ENCODE measurements at places on chromosomes 12 and 14.
A peak's percentile ranks its signal among the peaks of the same experiment; 100 is the strongest.

DNA sequence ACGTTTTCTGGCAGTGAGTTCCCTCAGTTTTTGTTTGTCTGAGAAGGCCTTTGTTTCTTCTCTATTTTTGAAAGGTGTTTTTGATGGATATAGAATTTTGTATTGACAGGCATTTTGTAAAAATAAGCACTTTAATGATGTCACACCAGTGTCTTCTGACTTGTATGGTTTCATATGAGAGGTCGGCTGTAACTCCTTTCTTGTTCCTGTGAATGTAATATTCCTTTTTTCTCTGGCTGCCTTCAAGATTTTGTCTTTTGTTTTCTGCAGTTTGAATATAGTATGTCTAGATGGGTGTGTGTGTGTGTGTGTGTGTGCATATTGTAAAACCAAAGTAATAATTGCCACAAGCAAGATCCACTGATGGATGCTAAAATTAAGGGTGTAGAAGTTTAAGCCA lies 67.8 kb upstream of the PSMC1 start:
- no peak for DNase-seq

DNA sequence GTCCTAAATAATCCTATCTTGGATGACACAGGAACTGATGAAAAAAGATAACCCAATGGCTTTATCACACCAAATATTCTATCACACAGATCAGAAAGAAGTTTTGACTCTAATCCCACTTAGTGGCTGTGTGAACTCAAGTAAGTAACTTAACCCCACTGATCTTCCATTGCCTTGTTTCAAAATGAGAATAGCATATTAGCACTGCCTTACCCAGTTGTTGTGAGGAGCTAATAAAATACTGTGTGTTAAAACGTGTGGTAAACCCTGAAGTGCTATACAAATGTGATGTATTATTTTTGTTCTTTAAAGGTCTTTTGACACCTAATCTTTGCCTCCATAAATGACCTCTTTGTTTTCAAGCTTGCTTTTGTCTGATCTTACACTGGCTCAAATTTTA lies 60.9 kb upstream of the ARID2 start:
- no peak for DNase-seq

DNA sequence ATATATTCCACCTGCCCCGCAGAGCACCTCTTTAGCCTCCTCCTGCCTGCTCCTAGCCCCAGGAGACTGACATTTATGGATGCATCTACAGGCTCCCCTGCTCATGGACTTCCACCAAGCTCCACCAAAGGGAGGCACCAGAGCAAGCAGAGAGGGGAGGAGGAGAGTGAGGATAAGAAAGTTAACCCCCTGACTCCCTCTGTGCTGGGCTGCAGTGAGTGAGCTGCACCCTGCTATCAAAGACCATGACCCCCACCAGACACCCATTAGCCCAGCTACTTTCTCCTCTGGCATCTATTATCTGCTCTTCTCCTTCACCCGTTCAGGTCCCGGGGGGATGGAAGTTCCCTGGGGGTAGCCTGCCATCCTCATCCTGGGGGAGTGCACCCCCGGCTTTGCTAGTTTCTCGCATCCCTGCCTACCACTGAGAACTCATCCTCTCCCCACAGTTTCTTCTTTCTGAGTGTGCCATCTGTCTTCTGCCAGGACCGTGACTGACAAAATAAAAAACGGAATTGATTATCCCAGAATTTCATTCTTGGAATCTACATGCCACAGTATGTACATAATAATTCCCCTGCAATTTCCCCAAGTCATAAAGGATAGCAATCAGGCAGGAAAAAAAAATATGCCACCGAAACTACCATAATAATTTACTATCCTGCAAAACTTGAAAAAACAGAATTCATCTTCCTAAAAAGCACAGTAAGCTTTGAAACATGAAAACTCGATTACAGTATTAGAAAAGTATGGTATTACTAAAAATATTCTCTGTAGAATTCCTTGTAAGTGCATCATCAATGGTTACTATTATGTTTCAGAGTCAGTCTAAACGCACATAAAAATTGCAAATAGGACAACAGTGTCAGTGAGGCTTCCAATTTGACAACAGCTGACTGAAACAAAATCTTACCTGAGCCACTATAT lies 45.2 kb downstream of the FOXN3 start:
- DNase-seq = no peak

- DNase-seq = no peak
Measured at GRCh38 chr14:81211844-81212243, 8.9 kb downstream of the GTF2A1 start.

DNA sequence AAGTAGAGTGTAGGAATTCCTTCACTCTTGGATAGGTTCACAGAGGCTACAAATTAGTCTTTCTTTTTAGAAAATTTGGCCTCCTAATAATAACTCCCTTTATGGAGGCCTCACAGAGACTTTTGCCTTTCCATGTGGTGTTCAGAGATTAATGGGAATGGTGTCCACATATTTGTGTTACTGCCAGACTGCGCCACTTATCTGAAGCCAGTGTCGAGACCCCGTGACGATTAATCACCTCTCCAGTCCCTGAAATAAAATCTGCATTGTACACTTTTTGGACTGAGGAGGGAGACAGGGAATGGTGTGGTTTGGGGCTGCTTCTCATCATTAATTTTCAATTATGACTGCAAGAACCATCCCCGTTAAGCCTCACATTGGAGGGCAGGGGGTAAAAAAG lies 980.5 kb downstream of the FLRT2 start:
- peak; percentile 29 for DNase-seq

DNA sequence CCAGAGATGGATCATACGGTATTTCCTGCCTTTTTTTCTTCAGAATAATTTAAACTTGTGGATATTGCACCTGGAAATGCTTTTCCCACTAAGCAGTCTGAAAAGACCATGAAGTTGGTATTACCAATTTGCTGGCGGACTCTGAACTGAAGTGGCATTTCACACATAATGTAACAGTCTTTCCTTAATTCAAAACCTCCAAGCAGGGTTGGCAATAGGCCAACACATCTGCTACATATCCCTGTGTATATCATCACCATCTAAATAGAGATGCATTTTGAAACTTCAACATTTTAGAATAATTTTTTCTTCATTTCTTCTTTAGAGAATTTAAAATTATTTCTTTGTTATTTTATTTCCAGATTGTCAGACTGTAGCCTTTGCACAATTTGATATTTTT lies 100.5 kb downstream of the TSPAN8 start:
- DNase-seq = no peak

GRCh38 chr14:88005050-88005481 lies at the start of gene GPR65:
Gene GPR65, plus strand, starts transcription at chr14:88005135. Its CDS starts 5,713 bp downstream, at chr14:88010848.
- no peak for DNase-seq

- DNase-seq = peak; percentile 15
Measured at GRCh38 chr12:2691006-2691344, 103.8 kb upstream of the FKBP4 start.

DNA sequence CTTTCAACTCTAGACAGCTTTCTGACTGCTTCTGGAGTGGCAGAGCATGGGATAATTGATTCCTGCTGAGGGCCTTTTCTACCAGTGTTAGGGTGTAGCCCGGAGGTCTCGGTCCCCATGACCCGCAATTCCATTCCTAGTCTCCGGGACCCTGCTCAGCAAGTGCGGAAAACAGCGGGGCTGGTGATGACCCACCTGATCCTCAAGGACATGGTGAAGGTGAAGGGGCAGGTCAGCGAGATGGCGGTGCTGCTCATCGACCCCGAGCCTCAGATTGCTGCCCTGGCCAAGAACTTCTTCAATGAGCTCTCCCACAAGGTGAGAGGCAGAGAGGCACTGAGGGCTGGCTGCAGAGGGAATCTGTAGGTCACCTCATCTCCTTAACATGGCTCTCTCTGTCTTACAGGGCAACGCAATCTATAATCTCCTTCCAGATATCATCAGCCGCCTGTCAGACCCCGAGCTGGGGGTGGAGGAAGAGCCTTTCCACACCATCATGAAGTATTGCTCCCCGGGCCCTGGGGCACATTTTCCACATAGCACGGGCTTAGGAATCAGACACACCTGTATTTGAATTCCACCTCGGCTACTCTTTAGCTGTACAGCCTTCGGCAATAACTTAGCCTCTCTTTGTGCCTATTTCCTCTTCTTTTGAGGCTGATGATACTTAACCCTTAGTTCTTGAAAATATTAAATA lies 5.6 kb upstream of the GAPDH start:
- no peak for DNase-seq

DNA sequence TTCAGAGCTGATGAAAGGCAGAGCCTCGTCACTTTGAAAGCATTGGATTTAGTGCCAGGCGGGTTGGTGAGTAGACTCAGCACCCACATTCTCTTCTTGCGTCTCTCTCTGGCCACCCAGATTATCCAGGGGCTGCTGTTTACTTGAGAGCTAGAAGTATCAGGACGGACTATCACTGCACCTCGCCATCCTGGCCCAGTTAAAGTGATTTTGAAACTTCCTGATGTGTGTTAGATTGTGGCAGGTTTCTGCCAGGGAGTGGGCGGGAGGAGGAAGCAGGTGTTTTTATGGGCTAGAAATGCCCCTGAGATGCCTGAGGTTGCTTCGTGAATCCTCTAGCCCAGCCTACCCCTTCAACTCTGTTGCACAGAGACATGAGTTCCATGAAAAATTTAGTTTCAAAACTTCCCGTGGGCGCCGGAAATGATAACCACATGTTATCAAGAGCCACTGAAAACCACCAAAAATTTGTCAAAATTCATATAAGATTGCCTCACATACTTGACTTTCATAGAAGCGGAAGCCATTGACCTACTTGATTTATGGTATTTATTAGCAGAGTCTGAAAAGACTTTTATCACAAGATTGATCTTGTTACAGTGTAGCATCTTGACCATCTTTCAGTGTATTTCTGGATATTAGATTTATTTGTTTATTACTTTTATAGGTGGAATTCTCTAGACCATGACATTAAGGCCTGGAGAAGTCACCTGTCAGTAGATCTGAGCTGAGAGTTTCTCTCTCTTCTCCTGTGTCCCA lies 466.0 kb downstream of the RAD51B start:
- no peak for DNase-seq

- no peak for DNase-seq
Measured at GRCh38 chr12:131065801-131066200, 112.1 kb downstream of the ADGRD1 start.

- no peak for DNase-seq
Measured at GRCh38 chr14:36254020-36254624, 66.3 kb downstream of the MBIP start.
